Spleen (tissue), 13 donors: ENCODE measurements at places on chromosomes 12 and 14. TPM values are rescaled to one million over a fixed set of nuclear protein-coding genes. Genes with fewer than 3 reads are reported as not detected.

- no peak for DNase-seq
Measured at GRCh38 chr12:101902641-101903040, 25.3 kb downstream of the DRAM1 start.

Gene C12orf56
- polyA plus RNA-seq = 0.12 TPM

Gene POTEG
- not detected for polyA plus RNA-seq

Gene OR4E2
- polyA plus RNA-seq = not detected

- DNase-seq = no peak
Measured at GRCh38 chr14:88228522-88229236, 94.4 kb downstream of the KCNK10 start.

GRCh38 chr12:24723759-24724158 lies 225.1 kb downstream of the BCAT1 start:
- DNase-seq = no peak

Gene FAM90A1
- polyA plus RNA-seq = 0.35 TPM

Gene LRCOL1
- 4.0 TPM for polyA plus RNA-seq

- no peak for DNase-seq
Measured at GRCh38 chr12:10365696-10366405, 24.0 kb downstream of the KLRK1 start.

Gene NRIP2
- 2.6 TPM for polyA plus RNA-seq

Gene HOXC13
- polyA plus RNA-seq = not detected

Gene SLC6A12
- polyA plus RNA-seq = 1.2 TPM

Gene KRT77
- not detected for polyA plus RNA-seq

DNA sequence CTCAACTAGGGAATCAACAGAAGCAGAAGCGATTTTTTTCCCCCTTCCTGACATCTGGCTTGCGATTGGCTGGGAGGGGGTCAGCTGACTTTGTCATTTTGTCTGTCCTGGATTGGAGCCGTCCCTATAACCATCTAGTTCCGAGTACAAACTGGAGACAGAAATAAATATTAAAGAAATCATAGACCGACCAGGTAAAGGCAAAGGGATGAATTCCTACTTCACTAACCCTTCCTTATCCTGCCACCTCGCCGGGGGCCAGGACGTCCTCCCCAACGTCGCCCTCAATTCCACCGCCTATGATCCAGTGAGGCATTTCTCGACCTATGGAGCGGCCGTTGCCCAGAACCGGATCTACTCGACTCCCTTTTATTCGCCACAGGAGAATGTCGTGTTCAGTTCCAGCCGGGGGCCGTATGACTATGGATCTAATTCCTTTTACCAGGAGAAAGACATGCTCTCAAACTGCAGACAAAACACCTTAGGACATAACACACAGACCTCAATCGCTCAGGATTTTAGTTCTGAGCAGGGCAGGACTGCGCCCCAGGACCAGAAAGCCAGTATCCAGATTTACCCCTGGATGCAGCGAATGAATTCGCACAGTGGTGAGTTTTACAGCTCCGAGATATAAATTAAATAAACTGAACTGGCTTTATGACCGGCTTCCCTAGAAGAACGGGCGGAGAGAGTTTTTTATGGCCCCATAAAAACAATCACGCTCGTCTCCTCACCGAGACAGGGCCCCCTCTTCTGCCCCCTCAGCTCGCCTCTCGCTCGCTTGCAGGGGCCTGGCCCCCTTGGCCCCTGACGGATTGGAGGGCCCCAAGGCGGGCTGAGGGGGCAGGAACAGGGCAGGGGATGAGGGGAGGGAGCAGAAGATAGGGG lies at the start of gene HOXC6:
TSS of gene HOXC6 (plus strand) at position 127 of the 888 bp plus-strand sequence. CDS start at position 209, 82 bp downstream.
- peak; percentile 29 for DNase-seq

GRCh38 chr14:104224506-104225277 lies 86.3 kb downstream of the KIF26A start:
- peak; percentile 78 for DNase-seq

Gene KLHDC1
- 3.1 TPM for polyA plus RNA-seq

Gene BIN2
- 24.7 TPM for polyA plus RNA-seq

Gene RD3L
- not detected for polyA plus RNA-seq

GRCh38 chr12:105986779-105987684 lies 151.7 kb downstream of the NUAK1 start:
- no peak for DNase-seq

- no peak for DNase-seq
Measured at GRCh38 chr12:121196902-121197301, 13.0 kb upstream of the P2RX4 start.

Gene LHX5
- polyA plus RNA-seq = not detected

Gene ALDH2
- 30.8 TPM for polyA plus RNA-seq

GRCh38 chr14:103762036-103762435 lies 46.4 kb downstream of the ZFYVE21 start:
- no peak for DNase-seq

DNA sequence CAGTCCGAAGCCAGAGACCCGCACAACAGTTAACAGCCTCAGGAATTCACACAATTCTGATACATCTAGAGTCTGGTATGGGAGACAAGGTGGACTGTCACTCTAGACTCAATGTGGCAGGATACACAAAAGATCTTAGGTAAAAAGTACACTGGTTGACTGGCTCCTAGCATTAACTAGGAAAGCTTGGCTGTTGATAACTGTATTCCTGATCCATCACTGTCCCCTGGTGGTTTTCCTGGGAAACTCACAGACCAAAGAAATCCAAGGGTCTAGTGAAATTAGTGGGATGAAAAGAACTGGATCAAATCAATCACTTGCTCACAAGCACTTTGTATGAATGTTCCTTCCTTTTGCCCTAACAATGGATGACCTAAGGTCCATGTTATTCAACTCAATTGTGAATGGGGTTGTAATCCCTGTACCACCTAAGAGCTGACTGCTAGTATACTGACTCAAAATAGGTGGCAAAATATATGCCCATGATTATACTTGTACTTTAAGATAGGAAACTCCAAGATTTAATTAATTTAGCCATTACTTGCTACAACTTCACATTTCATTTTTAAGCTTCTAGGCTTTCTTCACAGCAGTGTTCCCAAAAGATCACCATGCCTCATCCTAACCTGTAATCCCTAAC lies 14.0 kb downstream of the NPC2 start:
- no peak for DNase-seq

DNA sequence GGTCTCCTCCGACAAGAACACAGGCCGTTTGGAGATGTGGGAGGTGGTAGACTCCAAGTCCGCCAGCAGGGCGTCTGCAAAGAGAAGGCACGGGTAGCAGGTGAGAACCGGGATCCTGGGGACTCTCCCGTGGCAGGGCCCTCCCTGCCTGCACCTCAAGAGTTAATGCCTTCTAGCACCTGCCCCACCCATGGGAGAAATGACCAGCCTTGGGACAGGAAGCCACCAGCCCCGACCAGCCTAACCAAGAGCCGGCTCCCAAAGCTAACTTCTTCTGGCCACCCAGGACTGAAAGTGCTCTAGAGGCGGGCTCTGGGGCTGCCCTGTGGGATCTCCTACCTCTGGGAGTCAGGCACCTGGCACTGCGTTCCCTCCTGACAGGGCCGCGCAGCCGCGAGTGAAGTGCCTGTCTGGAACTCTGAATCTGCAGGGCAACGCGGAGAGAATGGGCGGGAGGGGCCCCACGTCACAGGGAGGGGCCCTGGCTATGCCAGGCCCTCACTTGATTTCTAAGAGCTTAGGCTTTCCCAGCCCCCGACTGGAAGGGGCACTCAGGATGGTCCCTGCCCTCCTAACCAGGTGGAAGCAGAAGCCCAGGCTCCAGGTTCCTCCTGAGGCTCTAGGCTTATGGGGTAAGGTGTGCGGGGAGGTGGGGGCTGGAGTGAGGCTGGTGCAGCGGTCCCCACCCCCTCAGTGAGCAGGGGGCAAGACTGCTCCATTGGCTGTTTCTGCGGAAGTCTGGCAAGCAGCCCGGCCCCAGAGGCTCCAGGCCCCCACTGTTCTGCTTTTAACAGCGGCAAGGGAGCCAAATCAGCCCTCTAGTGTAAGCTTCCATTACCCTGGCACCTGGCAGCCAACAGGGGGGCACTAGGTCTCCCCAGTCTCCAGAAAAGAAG lies 23.6 kb upstream of the RPLP0 start:
- DNase-seq = peak; percentile 82

Gene OR2AP1
- not detected for polyA plus RNA-seq

DNA sequence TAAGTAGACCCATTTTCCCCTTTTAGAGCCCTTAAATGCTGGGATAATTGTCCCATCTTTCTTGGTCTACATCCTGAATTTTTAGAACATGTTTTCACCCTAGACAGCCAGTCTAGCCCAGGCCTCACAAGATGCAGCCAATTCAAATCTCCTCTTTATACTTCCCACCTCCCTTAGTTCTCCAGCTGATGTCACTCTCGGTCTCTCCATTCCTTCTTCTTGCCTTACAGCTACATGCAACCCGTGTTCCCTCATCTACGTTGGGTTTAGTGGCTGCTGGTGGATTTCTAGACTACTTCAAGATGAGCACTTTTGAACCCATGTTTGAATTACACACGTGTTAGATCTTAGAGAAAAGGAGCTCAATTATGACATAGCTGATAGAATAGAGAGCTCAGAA lies 132.0 kb downstream of the PPM1H start:
- no peak for DNase-seq

- no peak for DNase-seq
Measured at GRCh38 chr12:64903479-64904152, 79.2 kb downstream of the TBC1D30 start.

Gene CCDC92
- 27.0 TPM for polyA plus RNA-seq

DNA sequence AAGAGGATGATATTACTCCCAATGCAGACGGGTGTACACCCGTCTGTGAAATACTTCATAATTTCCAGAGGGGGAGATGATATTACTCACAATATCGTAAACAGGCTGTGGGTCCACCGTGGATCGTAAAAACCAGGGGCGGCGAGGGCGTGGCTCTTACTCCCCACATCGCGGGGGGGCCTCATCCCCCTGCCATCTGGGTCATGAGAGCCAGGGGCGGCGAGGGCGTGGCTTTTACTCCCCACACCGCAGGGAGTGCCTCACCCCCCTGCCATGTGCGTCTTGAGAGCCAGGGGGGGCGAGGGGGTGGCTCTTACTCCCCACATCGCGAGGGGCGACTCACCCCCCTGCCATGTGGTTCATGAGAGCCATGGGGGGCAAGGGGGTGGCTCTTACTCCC lies 86.2 kb upstream of the GNG2 start:
- DNase-seq = no peak

- DNase-seq = no peak
Measured at GRCh38 chr14:100669468-100669867, 57.2 kb upstream of the DLK1 start.

Gene EFS
- polyA plus RNA-seq = 2.7 TPM

GRCh38 chr14:70935135-70935534 lies 27.9 kb downstream of the PCNX1 start:
- no peak for DNase-seq

- DNase-seq = no peak
Measured at GRCh38 chr12:100666588-100666987, 93.1 kb downstream of the GAS2L3 start.

DNA sequence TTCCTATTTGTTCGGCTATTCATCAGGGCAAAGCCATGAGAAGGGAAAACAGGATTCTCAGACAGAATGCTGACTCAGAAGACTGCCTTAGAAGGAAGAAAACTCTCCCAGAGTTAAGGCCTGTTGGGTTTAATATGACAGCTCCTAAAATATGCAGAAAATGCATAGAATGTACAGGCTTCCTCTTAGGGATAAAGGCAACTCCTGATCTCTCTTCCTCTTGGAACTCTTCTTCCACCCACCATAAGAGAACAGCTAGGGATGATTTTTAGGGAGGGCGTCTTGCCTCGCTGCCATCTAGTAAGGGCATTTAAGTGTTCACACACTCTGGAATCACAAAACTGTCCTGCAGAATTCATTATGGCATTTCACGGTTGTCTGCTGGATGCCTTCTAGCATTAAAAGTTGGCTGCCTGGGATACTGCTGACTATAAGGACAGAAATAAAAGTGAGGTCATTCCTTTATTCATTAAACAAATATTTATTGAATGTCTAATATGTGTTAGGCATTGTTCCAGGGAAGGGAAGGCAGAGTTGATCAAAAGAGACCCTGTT lies 73.7 kb downstream of the DCAF5 start:
- DNase-seq = no peak

GRCh38 chr12:45622210-45622937 lies 107.1 kb upstream of the ARID2 start:
- no peak for DNase-seq

GRCh38 chr14:99829450-99829849 lies 36.2 kb downstream of the EML1 start:
- no peak for DNase-seq

DNA sequence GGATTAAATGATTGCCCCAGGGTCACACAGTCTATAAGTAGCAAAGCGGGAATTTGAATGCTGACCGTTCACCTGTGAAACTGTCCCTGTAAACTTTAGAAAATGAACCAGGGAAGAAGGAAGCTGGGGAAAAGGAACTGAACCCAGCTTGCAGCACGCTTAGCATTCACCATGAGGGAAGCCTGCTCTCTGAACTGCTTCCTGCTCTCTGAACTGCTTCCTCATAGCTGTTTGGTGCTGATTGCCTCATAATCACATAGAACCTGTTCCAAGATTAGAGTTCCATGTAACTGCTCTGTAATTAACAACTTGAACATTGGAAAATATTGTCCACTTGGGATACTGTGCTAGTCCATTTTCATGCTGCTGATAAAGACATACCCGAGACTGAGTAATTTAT lies 1504.8 kb upstream of the TMEM132C start:
- DNase-seq = no peak

DNA sequence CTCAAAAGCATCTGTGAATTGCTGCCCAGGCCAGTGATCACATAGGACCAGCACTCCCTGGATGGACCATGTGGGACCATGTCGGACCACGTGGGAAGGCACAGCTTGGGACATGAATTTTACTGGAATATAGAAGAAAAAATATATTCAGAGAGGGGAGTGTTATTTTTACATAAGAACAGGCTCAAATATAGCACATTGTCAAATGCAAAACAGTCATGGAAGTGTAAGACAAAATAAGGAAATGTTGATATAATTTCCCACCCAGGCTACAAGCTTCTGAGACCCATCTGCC lies 68.3 kb downstream of the CMKLR1 start:
- DNase-seq = no peak

Gene CPM
- polyA plus RNA-seq = 3.5 TPM

GRCh38 chr14:34983148-34983760 lies 462 bp downstream of the SRP54 start:
- no peak for DNase-seq

Gene HCAR1
- polyA plus RNA-seq = 0.70 TPM

- DNase-seq = no peak
Measured at GRCh38 chr12:125357561-125357960, 292.3 kb downstream of the AACS start.
